Neural crest cell (in vitro differentiated cells): ENCODE measurements at places on chromosomes 2 and 18. TPM values are rescaled to one million over a fixed set of nuclear protein-coding genes. Genes with fewer than 3 reads are reported as not detected.

DNA sequence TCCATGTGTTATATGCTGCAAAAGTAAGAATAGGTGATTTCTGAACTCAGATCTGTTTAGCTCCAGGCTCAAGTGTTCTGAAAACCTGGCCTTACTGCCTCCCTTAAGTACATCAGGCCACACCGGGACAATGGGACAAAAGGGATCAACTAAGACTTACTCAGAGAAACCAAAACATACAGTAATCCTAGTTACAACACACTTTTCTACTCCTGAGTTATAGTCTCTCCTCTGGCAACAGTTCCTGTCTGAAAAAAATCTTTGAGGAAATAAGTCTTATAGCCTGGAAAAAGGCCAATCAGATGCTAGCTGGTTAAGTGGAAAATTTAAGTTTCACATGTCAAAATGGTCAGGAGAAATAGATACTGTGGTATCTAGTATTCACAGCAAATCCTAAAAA, 5.6 kb downstream of the METTL5 start:
- no peak for DNase-seq

The GPR55 gene
- not detected in 2 replicates for total RNA-seq

GRCh38 chr2:21270708-21271122, 146.9 kb downstream of the TDRD15 start:
- DNase-seq, result no peak

DNA sequence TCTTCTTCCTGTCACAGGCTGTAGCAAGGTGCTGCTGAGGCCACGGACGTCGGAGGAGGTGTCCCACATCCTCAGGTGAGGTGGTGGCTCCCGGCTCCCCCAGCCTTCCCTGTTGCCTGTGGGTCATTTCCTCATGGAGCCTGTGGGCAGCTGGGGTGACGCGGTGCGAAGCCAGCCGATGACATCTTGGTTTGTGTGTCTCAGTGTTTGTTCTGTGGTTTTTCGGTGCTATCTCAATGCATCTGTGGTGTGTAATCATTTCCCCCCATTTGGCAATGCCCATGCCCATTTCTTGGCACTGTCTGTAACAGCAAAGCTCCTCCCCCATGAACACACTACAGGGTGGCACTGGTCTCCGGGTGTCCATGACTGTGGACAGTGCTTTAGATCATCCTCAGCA, 6.6 kb downstream of the D2HGDH start:
- DNase-seq, result no peak

DNA sequence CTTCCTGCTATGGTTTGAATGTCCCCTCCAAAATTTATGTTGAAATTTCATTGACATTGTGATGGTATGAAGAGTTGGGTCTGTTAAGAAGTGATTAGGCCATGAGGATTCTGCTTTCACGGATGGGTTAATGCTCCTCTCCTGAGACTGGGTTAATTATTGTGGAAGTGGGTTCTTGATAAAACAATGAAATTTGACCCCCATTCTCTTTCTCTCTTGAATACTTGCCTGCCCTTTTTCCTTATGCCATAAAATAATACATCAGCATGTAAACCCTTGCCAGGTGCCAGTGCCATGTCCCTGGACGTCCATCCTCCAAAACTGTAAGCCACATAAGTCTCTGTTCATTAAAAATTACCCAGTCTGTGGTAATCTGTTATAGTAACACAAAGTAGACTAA, 352.8 kb downstream of the LRRTM4 start:
- no peak for DNase-seq

The KCNIP3 gene
- total RNA-seq, result 2.9 and 4.1 TPM in 2 replicates

DNA sequence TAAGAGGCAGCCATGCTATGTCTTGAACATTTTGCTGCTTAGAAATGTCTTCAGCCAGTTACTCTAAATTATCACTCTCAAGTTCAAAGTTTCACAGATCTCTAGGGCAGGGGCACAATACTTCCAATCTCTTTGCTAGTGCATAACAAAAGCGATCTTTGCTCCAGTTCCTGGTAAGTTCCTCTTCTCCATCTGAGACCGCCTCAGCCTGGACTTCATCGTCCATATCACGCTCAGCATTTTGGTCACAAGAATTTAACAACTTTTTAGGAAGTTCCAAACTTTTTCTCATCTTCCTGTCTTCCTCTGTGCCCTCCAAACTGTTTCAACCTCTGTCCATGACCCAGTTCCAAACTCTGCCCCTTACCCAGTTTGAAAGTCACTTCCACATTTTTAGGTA, 8.8 kb upstream of the SLC35F5 start:
- no peak for DNase-seq

The TYMS gene
- 264 and 268 TPM in 2 replicates for total RNA-seq

DNA sequence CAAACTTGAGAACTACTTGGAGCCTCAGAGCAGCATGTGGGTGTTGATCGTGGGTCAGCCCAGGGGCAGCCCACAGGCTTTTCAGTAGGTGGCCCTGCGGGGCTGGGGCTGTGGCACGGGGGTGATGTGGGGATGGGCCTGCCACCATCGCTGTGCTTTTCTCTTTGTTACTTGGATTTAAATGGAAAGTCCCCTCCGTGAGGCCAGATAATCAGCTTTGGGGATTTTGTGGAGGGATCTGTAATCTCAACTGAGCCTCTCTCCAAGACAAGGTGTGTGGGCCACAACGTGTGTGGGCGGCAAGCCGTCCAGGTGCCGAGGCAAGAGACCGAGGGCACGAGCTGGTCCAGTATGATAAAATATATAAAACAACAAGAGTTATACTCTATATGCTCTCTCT, 16.7 kb downstream of the COLEC11 start:
- DNase-seq, result no peak

GRCh38 chr2:18265614-18266586, 294.6 kb downstream of the RDH14 start:
- DNase-seq, result no peak

GRCh38 chr18:57519668-57520424, 66.7 kb downstream of the FECH start:
- DNase-seq, result no peak

- DNase-seq, result no peak
Observed at GRCh38 chr2:53188851-53189510, 578.6 kb upstream of the CHAC2 start.

The LDLRAD4 gene
- total RNA-seq, result 1.4 and 1.7 TPM in 2 replicates

GRCh38 chr2:39069136-39069515, 51.7 kb downstream of the SOS1 start:
- no peak for DNase-seq

The ASB18 gene
- total RNA-seq, result not detected in 2 replicates

The MROH2A gene
- total RNA-seq, result not detected in 2 replicates

GRCh38 chr2:113010088-113010487, 4.8 kb downstream of the IL36A start:
- DNase-seq, result no peak

DNA sequence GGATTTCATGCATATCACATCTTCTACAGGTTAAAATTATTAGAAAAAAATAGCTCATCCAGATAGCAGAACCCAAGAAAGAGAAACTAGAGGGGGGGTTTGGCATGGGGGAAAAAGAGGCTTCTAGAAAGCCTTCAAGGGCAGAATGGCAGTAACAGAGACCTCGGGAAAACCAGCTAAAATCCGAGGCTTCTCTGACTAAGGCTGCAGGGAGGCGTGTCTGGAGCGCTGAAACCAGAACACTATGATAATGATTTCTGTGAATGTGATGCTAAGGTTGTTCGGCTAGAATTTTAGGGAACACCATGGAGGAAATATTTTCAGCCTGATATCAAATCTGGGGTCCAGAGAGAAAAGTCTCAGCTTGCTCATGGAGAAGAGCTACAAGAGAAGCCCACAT, 73.0 kb downstream of the ATP8B1 start:
- no peak for DNase-seq

- DNase-seq, result no peak
Observed at GRCh38 chr2:230202430-230203109, 17.2 kb downstream of the SP110 start.

DNA sequence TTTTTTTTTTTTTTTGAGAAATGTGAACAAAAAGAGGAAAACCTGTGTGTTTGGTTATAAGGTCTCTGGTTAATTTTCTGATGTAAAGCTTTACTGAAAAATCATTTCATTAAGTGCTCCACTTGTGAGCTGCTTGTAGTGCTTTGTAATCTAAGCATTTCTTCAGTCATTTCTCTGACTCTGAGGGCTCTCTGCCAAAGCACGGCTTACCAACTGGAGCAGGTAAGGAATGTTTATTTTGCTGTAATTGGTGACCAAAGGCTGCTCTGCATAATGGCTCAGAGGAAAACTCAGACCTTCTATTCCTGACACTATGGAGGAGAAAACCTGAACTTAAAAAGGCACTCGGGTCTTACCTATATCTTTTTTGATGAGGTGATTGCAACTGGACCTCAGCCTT, 848.8 kb downstream of the MBD2 start:
- DNase-seq, result no peak

The FEV gene
- not detected in 2 replicates for total RNA-seq

GRCh38 chr2:69964353-69964841, 3.0 kb upstream of the ASPRV1 start:
- DNase-seq, result no peak

The NOSTRIN gene
- not detected in 2 replicates for total RNA-seq

DNA sequence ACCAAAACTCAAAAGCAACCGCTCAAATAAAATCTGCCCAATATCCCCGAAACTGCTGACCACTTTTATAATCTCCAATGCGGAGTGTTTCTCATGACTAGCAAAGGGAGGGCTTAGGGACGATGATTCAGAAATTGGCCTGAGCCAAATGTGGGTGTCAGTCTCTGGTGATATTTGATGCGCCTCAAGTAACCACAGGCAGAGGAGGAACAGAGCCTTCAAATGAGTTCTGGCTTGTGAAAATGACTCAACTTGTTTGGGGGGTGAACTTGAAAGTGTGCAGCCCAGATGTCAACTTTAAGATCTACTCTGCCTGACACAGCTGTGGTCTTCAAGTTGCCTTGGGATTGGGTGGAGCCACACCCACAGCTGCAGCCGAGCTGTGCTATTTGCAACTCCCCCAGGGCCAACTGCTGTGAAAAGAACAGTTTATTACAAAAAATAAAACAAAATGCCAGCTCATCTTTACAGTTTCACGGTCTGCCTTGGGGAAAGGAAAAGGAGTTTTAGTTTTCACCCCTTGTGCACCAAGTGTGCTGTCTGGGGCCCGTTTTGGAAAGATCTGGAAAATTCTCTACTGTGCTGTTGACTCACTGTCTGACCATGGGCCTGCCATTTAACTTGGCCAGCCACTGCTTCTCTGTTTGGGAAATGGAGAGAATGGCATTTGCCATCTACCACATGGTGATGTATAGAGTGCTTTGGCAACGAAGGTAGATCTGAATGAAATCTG, 222.1 kb downstream of the MTX2 start:
- DNase-seq, result no peak

DNA sequence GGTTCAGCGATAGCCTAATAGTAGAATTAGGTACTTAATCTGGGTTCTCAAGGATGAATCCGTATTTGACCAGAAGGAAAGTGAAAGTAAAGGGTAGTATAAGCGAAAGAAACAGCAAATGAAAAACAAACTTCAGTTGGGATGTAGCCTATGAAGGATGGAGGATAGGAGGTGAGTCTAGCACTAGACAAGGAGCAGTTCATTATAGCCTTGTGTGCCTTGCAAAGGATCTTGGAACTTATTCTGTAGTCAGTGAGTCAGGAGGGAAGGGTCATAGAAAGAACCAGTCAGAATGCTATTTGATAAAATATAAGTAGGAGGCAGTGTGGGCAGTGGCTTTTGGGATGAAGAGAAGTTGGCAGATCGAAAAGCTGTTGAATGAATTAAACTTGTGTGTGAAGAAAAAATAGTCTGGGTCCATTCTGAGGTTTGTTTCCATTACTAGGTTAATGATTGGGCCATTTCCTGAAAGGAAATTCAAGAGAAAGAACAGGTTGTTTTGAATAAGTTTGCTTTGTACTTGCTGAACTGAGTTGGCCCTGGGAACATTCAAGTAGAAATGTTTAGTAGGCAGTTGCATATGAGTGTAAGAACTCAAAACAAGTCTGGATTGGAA, 48.5 kb downstream of the ANKRD12 start:
- DNase-seq, result no peak

The HNMT gene
- 5.2 and 5.5 TPM in 2 replicates for total RNA-seq

DNA sequence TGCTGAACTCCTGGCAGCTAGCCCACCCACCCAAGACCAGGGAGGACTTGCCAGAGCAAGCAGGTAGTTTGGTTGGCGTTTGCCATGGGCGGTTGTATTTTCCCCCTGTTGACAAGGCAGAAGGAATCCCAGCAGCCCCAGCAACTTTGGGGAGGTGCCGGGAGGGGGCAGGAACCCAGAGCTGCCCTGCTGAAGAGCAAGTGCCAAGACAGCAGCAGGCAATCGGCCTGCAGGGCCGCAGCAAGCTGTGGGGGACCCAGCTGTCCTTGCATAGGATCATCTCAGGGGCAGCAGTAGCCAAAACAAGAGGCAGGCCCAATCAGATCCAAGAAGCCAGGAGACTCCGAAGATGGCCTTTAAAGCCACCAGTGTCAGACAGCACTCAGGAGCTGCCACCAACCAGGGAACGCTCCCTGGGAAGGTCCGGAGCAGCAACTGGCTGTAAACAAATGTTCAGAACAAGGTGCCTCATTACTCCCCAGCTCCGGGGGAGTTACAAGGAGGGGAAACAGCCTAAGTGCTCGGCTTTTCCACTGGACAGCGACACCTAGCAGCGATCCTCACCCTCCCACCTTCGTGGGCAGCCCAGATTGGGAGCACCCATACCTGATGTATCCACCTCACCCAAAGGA, 2.1 kb downstream of the ST8SIA5 start:
- no peak for DNase-seq
